ENCODE measurements at places on chromosomes 1 and 21.

DNA sequence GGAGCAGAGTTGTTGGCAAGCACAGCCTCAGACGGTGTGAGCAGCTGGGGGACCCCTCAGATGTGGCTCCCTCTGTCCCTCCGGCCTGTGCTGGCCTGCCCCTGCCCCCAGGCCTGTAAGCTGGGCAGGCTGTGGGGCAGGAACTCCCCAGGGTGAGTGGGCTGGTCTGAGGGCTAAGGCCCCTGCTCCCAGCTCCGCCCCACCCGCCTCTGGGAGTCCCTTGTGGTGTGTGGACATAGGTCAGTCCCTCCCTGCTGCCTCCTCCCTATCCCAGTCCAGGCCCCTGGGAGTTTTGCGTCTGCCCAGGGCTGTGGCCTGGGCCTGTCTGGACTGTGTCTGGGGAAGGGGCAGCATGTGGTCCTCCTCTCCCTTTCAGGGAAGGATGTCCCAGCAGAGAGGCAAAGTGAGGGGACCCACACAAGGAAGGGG lies 3.6 kb upstream of the VWA1 start:
- no peak for DNase-seq

DNA sequence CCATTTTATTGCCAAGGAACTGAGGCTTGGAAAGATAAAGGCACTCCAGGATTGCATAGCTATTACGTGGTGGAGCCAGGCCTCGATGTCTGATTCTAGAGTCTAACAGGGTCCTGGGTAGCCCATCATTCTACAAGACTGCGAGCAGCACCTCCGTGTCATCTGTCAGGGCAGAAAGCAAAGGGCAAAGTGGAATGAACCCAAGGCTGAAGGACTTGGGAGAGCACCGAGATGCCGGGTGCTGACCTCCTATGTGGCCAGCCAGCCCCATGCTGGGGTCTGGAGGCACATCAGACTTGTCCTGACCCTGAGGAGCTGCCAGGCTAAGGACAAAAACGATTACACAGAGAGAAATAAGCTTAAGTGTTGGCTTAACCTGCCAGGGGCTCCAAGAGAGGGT lies 62.3 kb downstream of the MRPL37 start:
- DNase-seq, result no peak

DNA sequence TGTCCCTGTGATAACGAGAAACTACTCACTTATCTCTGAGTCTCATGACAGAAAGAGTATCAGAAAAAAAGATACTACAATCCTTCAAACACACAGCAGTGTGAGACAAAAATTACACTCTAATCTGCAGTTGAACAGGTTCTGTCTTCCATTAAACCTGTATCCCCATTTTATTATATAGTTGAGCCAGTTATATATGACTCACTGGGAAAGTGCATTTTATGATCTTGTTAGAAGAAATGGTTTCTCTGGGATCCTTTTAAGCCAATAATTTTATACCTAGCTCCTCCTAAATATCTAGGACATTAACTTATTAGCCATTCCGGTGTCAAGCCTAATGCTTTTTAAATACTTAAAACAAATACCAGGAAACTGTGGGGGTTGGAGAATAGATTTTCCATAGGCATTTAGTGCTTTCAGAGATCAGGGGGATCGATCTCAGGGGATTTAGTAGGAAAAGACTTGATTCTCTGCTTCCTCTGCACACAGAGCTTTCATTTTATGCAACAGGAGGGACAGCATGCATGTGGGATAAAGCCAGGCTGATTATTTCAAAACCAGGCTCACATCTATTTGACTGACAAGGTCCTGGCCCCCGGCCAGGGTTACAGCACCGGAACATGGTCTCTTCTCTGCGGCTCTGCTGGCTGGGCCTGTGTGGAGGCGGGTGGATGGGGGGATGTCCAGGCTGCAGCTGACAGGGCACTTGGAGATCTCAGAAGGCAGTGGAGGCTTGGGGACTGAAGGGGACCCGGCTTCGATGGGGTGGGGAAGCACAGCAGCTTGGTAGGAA lies 310.6 kb downstream of the DISC1 start:
- DNase-seq, result no peak

DNA sequence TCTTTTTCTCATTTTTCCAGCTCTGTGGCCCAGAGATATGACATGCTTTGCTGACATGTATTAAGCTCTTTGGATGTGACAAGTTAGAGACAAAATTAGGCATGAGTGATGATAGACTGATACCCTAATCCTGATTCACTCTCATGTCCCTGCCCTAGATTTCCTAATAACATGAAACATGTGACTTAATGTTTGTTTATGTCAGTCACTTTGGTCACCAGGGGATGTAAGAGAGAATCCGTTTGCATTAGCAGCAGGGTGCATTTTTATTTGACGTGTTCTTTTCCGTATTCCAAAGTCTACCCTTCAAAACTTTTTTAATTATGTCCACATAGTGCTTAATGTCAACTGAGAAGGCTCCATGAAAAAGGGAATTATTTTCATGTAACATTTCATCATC lies 192.4 kb downstream of the HMCN1 start:
- DNase-seq, result no peak

DNA sequence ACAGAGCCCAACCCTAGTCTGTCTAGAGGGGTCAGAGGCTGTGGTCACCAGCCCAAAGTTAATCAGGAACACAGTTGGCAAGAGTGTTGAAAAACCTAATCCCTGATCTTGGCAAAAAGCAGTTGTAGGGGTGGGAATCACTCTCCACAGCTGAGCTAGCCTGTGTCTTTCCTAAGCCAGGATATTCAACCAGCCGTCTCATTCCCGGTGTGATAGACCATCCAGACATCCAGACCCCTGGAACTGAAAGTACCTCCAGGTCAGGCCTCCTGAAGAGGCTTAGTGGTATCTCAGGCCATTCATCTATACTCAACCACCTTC lies 4.9 kb downstream of the LHX9 start:
- no peak for DNase-seq

DNA sequence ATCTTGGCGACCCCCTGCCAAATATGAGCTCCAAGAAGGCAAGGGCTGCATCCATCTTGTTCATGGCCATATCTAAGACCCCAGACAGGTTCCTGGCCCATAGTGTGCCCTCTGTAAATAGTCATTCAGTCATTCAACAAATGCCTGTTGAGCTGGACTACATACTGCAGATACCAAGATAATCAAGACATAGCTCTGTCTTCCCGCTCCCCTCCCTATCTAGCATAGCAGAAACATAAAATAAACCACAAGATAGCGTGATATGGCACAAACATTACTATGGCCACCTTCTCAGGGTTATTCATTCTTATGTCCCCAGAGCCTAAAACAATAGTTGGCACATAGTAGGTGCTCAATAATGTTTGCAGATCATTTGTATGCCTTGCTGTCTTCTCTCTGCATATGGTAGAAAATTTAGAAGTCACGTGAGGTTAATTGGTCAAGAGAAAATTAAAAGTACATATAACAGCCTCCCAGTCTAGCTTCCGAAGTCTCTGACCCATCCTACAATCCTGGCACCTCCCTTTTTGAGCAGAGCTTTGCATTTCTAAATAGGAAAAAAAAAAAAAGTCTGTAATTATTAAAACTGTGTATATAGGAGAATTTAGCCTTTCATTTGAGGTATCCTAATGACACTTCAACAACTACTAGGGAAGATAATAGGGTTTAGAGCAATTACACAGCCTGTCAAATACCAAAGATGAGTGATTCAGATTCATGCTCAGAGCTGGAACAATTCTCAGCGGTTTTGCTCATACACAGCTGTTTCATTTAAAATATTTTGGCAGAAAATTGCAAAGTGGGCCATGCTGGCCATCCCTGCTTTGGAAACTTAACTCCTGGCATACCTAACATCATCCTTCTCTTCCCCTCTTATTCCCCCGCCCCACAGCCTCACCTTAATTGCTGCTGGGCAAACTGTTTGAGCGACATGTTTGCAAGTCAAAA lies 219.0 kb downstream of the KAZN start:
- no peak for DNase-seq

GRCh38 chr1:26016953-26017545 lies 4.5 kb upstream of the EXTL1 start:
- DNase-seq, result no peak

- no peak for DNase-seq
Observed at GRCh38 chr21:40018871-40019475, 151.7 kb downstream of the PCP4 start.

DNA sequence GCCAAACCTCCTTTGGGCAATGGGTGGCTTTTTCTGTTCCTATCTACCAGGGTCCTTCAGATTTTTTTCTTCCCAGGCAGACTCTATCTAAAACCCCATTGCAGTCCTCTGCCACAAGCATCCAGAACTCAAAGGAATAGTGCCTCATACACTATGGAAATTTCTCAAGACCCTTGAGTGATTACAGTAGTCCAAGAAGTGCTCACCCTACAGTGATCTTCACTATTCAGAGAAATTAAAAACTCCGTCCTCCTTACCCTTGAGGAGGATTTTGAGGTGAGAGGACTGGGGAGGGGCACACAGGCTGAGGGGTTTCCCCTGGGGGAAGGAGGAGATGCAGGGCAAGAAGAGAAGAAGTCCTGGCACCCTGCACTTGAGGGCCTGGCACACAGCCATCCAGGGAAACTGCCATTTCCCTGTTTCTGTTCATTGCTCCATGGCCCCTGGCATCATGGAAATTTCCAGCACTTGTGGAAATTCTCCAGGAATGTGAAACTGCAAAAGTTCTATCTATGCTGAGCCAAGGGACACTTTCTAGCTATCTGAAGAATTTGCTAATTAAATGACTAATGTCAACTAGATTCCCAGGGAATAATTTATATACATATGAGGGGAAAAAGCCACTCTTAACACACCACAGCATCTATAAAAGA lies 102.5 kb upstream of the ATP1B1 start:
- DNase-seq, result peak; percentile 66

- DNase-seq, result no peak
Observed at GRCh38 chr1:49208712-49209111, 432.0 kb upstream of the BEND5 start.

GRCh38 chr1:226126824-226127569 lies 59.5 kb downstream of the ACBD3 start:
- DNase-seq, result no peak

DNA sequence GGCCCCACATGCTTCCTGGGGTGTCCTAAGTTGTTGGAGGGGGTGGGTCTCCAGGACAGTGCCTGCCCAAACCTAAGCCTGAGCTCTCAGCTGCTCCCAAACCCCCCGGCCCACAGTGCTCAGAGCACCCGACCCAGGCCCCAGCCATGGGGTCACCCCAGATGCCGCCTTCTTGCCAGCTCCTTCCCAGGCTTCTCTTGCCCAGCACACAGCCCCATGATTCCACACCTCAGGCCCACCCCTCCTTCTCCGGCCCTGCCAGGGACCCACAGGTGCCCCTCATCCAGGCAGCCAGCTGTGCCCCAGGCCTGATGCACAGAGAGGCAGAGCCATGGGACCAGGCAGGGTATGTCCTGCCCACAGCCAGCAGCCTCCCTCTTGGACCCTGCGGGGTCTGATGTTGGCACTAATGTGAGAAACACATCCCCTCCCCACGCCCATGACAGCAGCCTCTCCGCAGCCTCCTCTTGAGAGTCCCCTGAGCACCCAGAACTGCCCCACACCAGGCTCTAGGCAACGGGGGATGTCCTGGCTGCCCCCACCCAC lies 4.9 kb downstream of the WNT9A start:
- no peak for DNase-seq

DNA sequence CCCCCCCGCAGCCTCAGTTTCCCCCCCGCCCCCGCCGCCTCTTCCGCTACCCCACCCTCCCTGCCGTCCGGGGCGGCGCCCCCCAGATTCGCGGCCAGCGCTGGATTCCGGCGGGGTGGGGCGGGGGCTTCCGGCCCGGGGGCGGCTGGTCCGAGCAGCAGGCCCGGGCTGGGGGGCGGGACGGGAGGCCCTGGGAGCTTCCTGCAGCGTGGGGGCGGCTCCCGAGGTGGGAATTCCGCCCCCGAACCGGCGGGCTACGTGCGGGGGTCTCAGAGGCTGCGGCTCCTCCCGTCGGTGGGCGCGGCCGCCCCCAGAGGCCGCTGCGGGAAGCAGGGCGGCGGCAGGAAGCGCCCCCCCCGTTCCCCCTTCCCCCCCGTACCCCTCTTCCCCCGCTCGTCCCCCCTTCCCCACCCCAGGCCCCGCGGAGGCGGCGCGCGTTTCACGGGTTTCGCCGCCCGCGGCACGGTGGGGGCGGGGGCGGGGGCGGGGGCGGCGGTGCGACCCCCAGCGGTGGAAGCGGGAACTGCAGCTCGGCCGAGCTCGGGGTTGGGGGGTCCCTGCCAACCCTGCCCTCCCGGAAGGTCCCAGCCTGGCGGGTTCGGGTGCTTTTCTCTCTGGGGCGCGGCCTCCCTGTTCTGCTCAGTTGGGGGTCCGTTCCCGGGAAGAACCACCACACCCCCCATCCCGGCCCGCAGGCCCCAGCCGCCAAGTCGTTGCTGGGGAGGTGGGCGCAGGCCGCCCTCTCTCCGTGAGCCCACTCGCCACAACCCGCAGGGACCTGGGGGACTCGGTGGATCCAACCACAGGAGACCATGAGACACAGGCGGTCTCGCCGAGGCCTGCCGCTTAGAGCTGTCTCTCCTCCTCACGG lies 76.3 kb downstream of the MORN1 start:
- no peak for DNase-seq

GRCh38 chr1:39183503-39184353 lies 20.8 kb upstream of the MACF1 start:
- peak; percentile 86 for DNase-seq

DNA sequence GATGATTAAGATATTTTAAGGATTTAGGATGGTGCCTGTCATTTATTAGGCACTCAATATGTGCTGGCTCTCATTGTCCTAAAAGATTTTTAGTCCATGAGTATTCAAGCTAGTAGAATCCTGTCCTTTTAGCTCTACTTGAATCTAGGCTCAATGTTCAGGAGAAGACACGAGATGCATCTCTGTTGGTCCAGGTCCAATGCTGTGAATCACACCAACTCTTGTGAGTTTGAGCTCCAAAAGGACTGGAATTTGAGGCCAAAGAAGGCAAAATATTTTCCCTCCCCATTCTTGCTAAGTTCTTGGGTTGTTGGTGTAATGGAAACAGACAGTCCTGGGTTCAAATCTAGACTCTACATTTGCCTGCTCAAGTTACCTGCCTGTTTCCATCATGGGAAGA lies 1.4 kb upstream of the PODN start:
- no peak for DNase-seq

GRCh38 chr1:233180641-233181364 lies 114.7 kb downstream of the PCNX2 start:
- DNase-seq, result peak; percentile 19

GRCh38 chr1:228500143-228500734 lies 13.1 kb downstream of the RNF187 start:
- DNase-seq, result no peak

DNA sequence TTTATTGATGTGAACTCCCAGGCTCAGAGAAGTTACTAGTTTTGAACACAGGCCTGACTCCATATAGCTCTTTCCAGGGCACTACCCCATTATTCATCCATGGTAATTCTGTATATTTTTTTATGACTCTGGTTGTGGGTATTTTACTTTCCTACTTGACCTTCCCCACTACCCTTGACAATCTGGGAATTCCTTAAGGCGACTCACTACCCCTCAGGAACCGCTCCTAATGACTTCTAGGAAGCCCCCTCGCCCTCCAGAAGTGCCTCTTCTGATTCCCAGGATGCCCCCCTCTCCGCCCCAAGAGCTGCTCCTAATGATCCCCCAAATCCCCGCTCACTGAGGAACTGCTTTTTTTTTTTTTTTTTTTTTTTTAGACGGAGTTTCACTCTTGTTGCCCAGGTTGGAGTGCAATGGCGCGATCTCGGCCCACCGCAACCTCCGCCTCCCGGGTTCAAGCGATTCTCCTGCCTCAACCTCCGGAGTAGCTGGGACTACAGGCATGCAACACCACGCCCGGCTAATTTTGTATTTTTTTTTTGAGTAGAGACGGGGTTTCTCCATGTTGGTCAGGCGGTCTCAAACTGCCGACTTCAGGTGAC lies 972 bp upstream of the KDM4A start:
- DNase-seq, result no peak
